Stimulated activated CD8-positive, alpha-beta memory T cell treated with anti-CD3 and anti-CD28 coated beads, Interleukin-2, amount 100 ng/mL, for 48 hours (primary cell): ENCODE measurements at places on chromosomes 1 and 21.

GRCh38 chr21:42840411-42841155 lies 38.8 kb downstream of the WDR4 start:
- DNase-seq = no peak

DNA sequence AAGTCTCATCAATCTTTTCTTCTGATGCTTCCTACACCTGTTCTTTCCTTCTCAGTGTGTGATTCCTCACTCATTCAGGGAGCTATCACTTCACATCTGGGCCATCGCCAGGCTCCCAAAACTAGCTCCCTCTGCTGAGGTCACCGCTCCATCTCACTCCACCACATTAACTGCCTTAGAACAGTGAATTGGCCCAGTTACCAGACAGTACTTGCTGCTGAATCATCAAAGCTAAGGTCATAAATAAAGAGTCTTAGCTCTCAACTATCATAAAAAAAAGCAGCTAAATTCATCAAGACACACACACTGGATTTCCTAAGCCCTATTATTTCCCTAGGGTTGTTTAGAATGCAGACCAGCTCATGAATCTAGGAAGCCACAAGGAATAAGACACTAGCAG lies 18.8 kb upstream of the SRM start:
- no peak for DNase-seq

DNA sequence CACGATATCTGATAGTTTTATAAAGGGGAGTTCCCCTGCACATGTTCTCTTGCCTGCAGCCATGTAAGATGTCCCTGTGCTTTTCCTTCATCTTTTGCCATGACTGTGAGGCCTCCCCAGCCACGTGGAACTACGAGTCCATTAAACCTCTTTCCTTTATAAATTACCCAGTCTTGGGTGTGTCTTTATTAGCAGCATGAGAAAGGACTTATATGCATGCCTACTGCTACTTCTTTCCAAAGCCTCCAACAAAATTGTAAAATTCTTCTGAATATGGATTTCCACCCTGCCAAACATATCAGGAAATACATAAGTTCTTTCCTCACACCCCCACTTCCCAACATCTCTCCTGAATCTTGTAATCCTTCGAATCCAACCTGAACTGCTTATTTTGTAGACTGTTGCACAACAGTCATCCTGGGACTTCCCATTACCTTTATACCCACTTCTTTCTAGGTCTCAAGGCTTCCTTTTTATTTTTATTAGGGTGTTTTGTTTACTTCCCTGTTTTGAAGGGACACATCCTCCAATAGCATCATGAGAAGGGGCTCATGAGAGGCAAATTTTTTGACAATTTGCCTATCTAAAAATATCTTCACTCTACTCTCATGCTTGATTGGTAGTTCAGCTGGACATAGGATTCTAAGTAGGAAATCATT lies 67.5 kb upstream of the MUTYH start:
- no peak for DNase-seq

DNA sequence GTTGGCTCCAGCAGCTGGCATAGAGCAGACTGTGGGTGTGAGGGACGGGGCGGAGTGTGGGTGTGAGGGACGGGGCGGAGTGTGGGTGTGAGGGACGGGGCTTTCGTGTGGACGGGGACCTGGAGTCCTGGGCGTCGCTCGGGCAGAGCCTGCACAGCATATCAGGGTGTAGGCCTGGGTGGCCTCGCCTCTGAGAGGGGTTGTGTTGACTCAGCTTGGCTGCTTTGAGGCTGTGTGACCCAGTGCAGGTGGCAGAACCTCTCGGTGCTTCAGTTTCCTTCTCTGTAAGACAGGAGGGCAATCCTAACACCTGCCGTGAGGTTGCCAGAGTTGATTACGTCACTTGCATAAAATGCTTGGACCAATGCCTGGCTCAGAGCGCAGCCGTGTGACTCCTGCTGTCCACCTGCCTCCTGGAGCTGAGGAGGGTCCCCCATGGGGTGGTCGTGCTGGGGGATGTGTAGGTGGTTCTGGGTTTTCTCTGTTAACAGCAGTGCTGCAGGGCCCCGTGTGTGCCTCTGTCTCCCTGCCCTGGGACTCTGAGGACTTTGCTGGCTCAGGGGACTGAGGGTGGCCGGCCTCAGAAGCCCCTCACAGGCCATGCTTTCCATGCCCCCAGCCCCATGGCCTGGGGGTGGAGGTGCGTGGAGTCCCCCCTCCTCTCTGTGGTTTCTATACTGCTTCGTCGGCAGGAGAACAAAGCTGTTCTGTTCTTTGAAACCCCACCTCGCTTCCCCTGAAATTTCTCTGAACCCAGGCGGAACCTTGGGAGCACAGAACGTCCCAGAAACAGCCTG lies 15.4 kb downstream of the PDXK start:
- no peak for DNase-seq

GRCh38 chr1:210647406-210648333 lies 319.0 kb downstream of the HHAT start:
- DNase-seq = no peak

DNA sequence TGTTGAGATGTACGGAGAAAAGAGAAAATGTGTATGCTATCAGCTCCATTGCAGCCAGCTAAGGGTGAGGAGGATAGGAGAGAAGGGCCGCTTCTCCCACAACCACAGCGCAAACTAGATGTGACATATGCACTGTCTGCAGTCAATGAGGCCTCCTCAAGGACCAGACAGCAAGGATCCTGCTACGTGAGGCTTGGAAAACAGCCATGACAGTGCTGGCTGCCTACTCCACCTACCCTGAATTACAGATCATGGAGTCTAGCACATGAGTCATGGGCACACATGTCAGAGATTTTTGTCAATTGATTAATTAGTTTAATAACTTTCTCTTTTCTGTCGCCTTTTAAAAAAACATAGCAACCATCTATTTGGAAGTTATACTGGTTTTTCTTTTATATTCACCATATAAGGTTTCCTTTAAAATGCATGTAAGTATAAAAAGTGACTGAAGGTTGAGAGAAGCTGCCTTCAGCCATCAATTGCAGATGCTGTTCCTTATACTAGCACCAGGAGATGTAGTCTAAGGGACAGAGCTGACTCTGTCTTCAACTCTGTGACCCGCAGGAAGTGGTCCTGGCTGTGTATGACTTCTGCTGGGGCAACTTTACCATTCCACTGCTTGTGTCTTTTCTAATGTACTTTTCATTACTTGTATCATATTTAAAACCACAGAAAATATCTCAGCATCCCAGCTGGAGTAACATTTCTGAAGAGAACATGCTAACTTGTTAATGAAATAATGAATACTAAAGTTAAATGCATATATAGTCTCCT lies 3.1 kb downstream of the VPS26C start:
- DNase-seq = no peak

DNA sequence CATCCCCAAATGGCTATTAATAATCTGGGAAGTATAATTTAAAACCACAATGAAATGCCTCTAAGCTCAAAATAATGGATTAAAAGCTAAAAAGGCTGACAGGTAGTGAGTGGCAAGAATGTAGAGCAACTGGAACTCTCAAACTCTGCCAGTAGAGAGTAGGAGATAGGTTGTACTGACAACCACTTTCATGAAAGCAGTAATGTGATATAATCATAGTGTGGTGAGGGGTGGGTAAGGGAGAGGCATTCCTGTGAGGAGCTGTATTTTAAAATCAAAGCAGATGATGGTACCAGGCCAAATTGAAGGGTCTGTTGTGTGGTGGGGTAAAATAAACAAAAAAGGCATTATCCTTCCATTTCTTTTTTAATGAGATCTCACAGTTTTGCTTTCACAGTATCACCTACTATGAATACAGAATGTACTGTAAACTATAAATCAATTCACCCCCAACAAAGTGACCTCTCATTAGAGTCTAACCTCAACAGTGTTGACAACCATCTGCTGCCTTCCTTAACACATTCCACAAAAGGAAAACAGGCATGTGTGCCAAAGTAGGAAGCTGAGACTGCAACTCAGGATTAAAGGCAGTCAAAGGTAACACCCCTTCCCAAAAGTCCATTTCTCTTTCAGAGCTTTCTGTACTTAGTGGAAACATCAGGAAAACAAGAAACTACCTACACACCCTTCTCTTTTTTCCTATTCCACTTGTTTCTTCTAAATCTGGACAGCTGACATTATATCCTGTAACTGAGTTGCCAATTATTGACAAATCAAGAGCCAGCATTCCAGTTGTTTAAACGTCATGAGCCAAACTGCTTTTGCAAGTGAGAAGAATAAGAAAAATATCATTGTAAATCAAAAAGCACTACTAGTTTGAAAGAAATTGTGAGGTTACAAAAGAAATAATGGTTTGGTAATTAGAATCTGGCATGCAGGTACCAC lies 130.8 kb downstream of the FAF1 start:
- DNase-seq = no peak
